ENCODE measurements at places on chromosomes 1 and 21.

DNA sequence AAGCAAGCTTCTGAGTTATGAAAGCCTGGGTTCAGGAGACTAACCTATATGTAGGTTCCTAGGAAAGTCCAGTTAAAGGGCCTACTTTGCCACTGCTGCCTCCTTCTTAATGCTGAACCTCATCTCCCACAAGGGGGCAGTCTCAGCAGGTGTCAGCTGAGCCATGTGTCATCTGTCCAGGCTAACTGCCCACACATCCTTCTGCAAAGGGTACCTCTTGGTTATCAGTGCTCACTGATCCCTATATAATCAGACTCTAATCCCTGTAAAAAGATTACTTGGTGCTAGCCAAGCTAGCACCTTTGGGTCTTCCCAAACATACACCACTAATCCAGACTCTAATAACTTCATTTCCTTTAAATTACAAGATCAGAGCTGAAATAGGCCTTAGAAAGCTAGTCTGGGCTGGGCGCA is 9.0 kb downstream of the PRDX1 start:
- DNase-seq = peak; percentile 60

GRCh38 chr1:204678721-204679475 is 6.6 kb downstream of the LRRN2 start:
- DNase-seq = no peak

- DNase-seq = peak; percentile 87
Measured at GRCh38 chr1:32939655-32940371, 24.8 kb downstream of the RNF19B start.

DNA sequence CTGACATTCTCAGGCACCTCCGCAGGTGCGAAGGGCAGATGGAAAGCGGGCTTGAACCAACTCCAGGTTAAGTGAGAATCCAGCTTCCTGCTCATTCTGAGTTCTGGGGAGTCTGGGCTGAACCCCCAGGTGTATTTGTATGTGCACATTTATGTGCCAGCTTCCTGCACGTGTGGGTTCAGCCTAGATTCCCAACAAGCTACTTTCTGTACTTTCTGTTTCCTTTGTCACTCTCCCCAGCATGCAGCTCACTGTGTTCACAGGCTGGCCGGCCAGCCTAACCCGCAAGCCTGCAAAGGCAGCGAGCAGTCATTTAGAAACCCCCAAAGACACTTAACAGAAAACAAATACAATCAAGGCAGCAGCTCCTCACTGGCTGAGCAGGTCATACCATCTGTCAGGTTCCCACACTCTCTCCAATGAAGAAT is 1.3 kb upstream of the IL19 start:
- no peak for DNase-seq

DNA sequence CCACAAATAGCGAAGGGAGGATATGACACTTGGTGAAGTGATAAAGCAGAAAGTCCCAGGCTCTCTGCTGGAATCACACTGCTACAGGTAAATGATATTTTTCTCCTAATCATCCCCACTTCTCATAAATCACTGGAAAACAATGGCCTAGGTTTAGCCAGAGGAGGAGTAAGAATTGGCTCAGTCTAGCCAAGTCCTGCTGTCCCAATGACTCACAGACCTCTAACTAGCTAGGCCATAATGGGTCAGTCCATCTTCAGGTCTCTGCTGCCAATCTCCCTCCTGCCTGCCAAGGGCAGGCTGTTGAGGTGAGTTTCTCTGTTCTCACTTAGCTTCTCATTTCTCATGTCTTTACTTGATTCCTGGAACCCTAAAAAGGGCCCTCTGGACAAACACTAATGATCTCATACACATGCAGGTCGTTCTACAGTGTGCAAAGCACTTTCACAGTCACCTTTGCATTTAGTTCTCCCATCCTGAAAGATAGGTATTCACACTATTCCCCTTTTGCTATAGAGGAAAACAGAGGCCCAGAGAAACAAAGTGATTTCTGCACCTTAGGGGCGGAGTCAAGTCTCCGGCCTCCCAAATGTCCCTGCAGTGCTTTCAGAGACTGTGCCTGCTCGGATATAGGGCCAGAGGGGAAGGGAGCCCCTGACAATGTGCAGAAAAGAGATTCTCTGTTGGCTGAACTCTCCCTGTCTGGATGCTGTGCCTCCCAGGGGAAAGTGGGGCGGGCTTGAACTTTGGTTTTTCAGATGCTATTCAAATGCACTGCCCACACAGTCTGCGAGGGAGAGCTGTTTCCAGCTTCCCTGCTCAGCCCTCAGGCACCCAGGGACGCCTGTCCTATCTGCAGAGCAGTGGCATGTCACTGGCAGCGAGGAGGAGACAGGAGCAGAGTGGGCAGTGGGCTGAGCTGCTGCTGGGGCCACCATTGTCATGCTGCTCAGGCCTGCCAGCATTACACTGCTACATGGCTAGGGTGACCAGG is 3.9 kb upstream of the CDK18 start:
- no peak for DNase-seq

- no peak for DNase-seq
Measured at GRCh38 chr1:205435578-205436573, 14.0 kb upstream of the LEMD1 start.

DNA sequence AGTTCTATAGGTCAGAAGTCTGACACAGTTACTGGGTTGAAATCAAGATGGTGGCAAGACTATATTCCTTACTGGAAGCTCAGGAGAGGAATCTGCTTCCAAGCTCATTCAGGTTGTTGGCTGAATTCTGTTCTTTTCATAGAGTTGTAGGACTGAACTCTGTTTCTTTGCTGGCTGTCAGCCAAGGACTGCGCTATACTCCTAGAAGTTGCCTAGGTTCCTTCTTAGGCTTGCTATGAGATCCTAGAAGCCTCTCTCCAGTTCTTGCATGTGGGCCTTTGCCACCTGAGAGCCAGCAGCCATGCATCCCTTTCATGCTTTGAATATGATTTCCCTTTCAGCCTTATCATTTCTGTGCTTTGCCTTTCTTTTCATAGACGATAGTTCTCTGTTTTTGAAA is 176.4 kb downstream of the RPS6KC1 start:
- DNase-seq = no peak

- no peak for DNase-seq
Measured at GRCh38 chr1:42014823-42015222, 96.1 kb upstream of the HIVEP3 start.

DNA sequence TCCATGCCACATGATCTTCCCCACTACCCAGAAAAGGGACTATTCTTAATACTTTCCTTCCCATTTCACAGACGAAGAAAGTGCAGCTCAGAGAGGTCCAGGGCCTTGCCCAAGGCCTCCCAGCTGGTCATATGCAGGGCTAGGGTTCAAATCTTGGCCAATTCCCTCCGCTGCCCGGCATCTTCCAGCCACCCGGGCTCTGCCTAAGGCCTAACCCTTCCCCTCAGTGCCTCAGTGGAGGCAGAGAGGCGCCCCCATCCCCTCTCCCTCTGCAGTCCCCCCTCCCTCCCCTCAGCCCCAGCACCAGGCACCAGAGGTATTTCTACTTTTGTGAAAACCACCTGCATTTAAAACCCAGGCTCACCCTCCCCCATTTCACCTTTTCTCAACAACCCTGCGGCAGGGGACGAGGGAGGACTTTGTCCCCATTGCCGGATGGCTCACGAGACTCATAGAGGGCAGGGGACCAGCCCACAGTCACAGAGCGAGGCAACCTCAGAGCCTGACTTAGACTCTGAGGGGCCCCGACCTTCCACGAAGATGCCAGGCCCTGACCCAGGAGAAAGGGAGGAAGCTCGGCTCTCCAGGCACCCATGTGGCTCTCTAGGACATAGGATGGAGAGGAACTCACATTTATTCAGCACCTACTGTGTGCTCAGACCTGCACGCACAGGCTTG is 12.3 kb downstream of the LAPTM5 start:
- DNase-seq = no peak

DNA sequence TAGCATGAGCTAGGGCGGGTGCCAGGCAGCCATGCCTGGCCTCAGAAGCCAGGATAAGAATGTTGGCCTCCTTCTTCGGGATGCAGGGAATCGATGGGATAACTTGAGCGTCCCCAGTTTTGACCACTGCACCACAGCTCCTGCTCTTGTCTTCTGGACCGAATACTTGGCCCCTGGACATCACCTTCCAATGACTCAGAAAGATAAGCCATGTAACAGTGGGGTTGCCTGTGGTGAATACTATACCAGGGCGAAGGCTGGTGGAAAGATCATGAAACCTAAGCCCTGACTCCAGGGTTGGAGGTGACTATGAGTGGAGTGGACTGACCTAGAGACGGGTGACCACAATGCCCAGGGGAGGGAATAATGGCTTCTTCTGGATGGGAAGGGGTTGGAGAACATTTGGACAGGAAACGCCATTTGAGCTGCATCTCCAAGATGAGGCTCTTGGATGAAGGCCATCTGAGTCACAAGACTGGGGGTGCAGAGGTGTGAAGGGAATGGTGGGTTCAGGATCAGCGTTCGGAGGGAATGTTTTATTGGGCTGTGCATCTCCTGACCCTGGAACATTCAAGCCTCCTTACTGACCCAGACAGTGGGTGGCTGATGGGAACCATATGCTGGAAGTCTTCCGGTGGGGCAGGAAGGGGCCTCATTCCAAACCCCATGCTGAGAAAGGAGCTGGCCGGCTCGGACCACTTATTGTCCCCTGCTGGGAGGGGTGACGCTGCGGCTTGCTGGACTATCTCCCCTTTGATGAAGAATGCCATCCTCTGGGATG is 18.5 kb upstream of the KCNE2 start:
- DNase-seq = peak; percentile 39

DNA sequence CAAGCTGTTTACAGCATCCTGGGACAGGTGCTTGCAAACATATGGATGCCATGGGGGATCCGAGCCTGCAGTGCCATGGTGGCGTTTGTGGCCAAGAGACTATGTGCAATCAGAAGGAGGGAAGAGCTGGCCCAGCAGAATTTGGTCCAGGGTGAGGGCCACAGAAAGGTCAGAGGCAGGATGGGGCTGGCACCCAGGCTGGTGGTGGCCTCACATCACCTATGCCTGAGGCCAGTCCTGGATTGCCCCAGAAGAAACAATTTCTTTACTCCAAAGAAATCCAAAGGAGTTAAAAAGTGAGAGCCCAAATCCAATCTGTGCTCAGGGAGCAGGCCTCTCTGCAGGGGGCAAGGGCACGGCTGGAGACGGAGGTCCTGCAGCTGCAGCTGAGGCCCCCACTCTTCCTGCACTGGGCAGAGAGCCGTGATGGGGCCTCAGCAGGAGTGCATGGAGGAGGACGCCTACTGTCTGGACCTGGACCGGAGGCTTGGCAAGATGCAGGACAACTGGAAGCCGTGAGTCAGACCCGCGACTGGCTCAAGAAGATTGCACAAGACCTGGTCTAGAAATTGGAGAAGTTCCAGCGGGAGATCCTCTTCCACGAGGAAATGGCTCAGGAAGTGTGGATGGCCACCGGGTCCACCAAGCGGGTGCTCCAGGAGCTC is 163.5 kb downstream of the RYR2 start:
- no peak for DNase-seq

DNA sequence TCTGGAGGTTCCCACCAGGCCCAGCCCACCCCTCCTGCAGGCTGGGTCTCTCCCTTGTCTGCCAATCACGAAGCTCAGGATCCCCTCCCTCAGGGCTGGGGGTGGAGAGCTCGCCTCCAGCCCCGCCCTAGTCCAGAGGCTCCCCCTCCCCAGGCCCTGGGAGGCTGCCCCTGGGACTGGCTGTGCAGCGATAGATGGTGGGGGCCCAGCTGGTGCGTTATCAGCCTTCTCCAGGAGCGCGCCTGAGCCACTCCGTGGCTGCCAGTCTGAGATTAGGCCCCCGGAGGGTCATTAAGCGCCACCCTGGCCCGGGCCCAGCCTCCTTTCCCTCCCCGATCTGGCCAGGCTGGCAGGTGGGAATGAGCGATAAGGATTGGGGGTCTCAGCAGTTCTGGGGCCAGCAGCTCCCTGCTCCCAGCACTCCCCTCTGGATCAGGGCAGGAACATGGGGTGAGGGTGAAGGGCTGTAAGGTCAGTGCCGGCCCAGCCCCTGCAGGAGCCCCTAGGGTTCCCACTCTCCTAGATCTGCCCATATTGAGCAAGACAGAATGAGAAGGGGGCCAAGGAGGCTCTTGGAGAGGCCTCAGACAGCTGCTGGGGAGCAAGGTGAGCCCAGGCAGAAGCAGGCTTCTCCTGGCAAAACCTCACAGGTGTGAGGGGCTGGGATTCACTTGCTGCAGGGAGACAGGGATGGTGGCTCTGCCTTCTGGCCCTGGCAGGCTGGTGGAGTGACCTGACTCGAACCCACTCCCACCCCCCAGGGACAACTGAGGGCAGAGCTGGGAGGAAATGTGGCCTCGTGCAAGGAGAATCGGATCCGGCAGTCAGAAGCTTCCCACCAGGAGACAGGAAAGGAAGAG is 8.5 kb downstream of the PDZK1IP1 start:
- no peak for DNase-seq

GRCh38 chr1:56780128-56780750 is 39.0 kb downstream of the FYB2 start:
- no peak for DNase-seq

- no peak for DNase-seq
Measured at GRCh38 chr1:207316141-207316540, 5.3 kb upstream of the CD55 start.

DNA sequence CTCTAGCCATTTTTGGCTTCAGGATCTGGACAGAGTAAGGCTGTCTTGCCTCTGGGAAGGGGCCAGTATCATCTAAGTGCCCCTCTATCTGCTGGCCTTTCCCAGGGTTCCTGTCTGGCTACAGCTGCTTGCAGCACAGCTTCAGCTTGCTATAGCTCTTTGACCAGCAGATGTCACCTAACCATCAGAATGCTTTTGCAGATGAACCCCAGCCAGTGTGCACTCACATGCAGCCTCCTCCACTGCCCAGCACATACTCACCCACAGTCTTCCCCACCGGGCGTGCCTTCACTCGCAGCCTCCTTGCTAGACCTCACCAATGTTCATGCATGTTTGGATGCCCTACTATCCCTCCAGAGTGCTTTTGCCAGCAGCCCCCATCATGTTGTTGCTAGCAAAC is 769.0 kb downstream of the BRINP3 start:
- no peak for DNase-seq

DNA sequence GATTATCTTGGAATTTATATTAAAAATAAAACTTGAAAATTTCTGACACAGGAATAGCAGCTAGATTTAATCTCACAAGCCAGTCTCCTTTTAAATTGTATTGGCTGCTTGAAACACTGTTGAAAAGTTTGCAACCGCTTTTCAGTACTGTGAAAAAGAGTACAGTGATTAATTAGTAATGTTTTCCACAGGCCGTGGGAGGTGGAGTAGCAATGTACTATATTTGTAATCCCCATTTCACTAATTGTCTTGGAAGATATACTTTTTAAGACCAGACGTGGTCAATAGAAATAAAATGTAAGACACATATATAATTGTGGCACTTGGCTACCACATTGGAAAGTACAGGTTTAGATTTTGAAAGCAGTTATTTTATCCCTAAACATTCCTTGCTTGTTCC is 40.8 kb upstream of the MYOCOS start:
- DNase-seq = no peak
